Posterior vena cava (tissue), 2 donors: ENCODE measurements at places on chromosomes 2 and 18. TPM values are rescaled to one million over a fixed set of nuclear protein-coding genes. Genes with fewer than 3 reads are reported as not detected.

TACR1 gene
- 2.1 TPM for total RNA-seq

CCDC68 gene
- total RNA-seq: 2.5 TPM

NEMP2 gene
- total RNA-seq: 6.8 TPM

LIMS2 gene
- 210 TPM for total RNA-seq

LDLRAD4 gene
- 74.8 TPM for total RNA-seq

ALPP gene
- total RNA-seq: not detected

UGT1A10 gene
- not detected for total RNA-seq

BMPR2 gene
- 69.0 TPM for total RNA-seq

B4GALT6 gene
- total RNA-seq: 4.5 TPM

ALPG gene
- not detected for total RNA-seq

CXCR1 gene
- total RNA-seq: 2.5 TPM

OR6B2 gene
- total RNA-seq: not detected

ANKZF1 gene
- 11.5 TPM for total RNA-seq

MAPK4 gene
- 8.7 TPM for total RNA-seq

PSMA8 gene
- not detected for total RNA-seq

GPAT2 gene
- 6.0 TPM for total RNA-seq

MPPE1 gene
- total RNA-seq: 39.6 TPM

CLEC4F gene
- total RNA-seq: 0.32 TPM

FAM136A gene
- 24.7 TPM for total RNA-seq

ZNF385B gene
- 2.0 TPM for total RNA-seq

C2orf80 gene
- total RNA-seq: not detected

CRYGC gene
- total RNA-seq: not detected

KIF1A gene
- total RNA-seq: 0.37 TPM

M1AP gene
- 0.19 TPM for total RNA-seq

YES1 gene
- 51.6 TPM for total RNA-seq

SCN3A gene
- 5.1 TPM for total RNA-seq

RFX8 gene
- total RNA-seq: 0.38 TPM

SLC35F6 gene
- 39.4 TPM for total RNA-seq
